CD4-positive, alpha-beta T cell treated with Interleukin-4 for 1 hour (primary cell): ENCODE measurements at places on chromosomes 11 and 22.

DNA sequence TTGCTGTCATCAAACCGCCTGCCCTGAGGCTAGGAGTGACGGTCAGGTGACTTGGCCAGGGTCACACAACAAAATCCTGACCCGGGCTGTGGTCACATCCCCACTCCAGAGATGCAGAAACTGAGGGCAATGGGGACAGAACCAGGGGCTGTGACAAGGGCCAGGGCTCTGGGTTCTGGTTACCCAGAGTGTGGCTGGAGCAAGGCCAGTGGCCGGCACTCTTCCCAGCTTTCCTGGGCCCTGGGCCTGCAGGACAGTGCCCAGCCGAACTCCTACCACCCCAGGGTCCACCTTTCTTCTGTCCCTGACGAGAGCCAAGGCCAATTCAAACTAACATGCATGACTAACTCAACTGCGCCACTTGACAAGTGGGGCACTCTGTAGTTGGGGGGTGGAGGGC is 35.9 kb downstream of the ARVCF start:
- DNase-seq: no peak

- DNase-seq: no peak
These were observed 142.0 kb downstream of the SLC17A6 start for GRCh38 chr11:22479971-22480720.

DNA sequence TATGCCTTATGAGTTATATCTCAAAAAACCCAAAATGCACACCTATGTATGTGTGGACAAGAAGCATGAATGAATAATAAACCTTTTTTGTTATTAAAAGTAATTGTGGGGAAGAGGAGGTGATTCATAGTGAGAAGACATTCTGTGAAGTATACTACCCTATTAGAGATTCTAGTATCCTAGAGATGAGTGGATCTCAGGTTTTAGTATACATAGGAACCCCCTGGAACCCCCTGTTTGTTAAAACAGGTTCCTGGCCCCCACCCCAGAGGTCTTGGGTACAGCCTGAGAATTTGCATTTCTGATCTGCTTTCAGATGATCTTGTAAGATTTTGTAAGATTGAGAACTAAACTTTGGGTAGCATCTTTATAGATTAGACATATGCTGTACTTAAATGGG is 17.5 kb downstream of the NUCB2 start:
- no peak for DNase-seq

- DNase-seq: no peak
These were observed 184.3 kb downstream of the OPCML start for GRCh38 chr11:133347988-133348387.

GRCh38 chr11:70397336-70397982 is 870 bp upstream of the CTTN start:
- DNase-seq: no peak

- peak; percentile 77 for DNase-seq
These were observed 1.8 kb downstream of the SIK3 start for GRCh38 chr11:117096201-117096991.

DNA sequence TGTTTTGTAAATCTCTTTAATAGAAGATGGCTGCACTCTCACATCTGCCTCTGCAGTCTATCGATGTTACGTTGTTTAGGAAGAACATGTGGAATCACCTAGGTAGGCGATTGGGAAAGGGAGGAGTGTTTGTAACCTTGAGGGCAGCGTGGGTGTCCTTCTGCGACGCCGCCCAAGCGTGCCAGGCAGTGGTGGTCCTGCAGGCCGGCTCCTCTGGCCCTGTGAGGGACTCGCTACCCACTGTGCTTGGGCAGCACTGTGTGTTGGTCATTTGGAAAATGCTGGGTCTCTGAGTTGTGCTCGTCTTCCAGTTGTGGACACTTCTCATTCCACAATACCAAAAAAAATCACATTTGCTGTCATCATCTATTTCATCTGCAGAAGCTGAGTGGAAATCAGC is 29.1 kb downstream of the CTTN start:
- DNase-seq: no peak

DNA sequence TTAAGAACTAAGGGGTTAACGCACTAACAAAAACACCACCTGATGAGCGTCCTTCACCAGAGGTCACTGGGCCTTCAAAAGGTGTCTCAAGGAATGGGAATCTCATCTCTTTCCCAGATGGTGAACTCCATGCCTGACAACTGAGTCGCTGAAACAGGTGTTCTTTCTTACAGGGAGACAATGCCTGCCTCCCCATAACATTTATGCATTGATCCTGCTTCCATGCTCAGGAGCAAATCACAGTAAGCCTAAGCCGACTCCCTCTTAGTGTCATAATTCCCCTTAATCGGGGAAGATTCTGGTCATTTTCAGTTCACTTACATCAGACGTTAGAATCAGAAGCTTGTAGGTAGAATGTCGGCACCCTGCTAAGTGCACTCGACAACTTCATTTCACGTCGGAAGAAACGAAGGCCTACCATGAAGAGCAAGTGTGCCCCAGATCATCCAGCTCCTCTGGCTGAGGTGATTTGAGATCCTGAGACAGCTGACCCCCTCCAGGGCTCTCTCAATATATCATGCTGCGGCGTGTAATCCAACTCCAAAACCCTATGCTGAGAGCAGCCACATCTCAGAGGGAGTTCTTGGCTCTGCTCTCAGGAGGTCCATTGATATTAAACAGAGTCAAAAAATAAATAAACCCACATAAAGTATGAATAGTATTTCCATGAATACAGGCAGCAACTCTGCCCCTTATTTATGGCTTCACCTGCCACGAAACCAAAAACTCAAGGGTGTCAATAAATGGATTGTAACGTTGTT is 163.1 kb downstream of the LARGE1 start:
- no peak for DNase-seq

GRCh38 chr11:103807806-103808205 is 228.6 kb upstream of the DDI1 start:
- DNase-seq: no peak

- no peak for DNase-seq
These were observed 1.0 kb upstream of the HTATIP2 start for GRCh38 chr11:20362481-20362880.

GRCh38 chr11:3158131-3158591 is 6.9 kb downstream of the OSBPL5 start:
- no peak for DNase-seq

- DNase-seq: no peak
These were observed 110.0 kb upstream of the KIRREL3 start for GRCh38 chr11:127110542-127110941.

DNA sequence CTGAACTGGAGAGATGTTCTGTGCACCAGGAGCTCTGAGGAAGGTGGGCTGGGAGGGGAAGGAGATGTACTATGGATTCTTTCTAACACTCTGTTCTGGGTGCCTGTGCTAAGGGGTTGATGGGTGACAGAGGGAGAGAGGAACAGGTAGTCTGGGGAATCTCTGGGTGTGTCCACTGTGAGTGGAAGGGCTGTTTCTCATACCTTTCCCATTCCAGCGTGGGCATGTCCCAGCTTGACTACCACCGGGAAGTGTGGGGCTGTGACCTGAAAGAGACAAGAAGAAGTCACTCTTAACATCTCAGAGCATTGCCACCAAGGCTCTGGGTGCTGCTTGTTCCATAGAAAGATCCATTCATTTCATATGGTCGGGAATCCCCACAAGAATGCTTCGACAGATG is 121.9 kb downstream of the FBXO7 start:
- no peak for DNase-seq

DNA sequence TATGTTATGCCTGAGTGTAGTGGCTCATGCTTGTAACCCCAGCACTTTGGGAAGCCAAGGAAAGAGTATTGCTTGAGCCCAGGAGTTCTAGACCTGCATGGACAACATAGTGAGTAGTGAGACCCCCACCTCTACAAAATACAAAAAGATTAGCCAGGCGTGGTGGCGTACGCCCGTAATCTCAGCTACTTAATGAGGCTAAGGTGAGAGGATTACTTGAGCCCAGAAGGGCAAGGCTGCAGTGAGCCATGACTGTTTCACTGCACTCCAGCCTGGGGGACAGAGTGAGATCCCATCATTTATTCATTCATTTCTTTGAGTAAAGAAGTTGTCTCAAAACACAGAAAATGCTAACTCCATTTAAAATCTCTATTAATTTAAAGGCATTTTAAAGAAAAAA is 1061.6 kb downstream of the JRKL start:
- no peak for DNase-seq

- no peak for DNase-seq
These were observed 294.6 kb downstream of the BUD13 start for GRCh38 chr11:116478205-116478604.

GRCh38 chr11:76825726-76826396 is 34.9 kb upstream of the ACER3 start:
- no peak for DNase-seq

DNA sequence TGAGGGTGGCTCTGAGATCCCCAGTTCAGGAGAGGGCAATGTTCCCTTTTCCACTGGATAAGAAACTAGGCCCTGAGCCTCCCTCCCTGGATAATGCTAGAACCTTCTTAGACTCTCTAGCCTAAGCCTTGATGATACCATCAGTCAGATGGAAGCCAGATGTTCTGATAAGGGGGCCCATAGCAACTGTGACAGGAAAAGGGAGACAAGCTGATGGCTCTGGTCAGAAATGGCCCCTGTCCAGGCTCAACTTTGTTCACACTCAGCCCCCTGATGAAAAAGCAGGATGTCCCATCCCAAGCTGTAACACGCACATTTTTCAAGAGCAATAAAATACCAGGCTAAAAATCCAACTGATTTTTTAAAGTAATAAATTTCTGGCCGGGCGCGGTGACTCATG is 7.2 kb upstream of the OAF start:
- DNase-seq: no peak

DNA sequence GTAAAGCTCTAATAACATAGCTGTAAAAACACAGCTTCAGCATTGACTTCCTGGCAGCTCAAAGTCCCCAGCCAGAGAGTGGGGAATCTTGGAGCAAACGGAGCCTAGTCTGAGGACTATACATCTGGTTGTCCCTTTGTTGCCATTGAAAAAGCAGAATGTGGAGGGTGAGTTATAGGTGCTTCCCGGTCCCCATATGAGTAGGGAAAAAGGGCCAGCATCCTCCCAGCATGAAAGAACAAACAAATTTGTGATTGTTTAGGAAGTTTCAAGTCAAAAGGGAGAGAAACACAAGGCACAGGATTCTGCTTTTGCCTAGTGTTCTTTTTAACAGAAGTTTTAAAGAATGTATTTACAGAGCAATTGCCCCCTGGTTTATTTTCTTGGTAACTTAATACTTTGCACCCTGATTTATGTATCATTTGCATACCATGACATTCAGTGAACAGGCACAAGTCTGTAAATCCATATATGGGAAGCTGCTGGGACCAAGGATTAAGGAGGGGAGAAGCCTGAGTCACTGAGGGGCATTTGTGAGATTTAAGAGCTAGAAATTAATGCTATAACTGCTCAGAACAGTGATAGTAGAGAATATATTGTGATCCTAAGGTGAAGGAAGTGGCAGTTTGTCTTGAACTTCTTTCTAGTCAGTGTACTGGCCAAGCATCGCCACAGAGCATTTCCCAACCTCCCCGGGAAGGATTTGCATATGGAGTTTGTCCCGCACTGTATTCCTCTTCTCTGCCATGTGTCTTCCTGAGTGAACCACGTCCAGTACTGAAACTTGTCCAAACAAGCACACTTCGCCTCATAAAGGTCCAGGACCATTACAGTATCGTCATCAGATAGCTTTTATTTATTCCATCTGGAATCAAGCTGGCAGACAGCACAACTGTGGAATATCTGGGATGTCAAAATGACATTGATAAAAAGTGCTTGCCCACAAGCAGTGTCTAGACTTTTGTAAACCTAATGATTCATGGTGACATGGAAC is 103.0 kb downstream of the DBX1 start:
- no peak for DNase-seq

- DNase-seq: no peak
These were observed 140.9 kb upstream of the MTNR1B start for GRCh38 chr11:92828556-92828955.

GRCh38 chr11:10823152-10823579 is 14.4 kb upstream of the EIF4G2 start:
- no peak for DNase-seq

- DNase-seq: no peak
These were observed 74.6 kb downstream of the RAB30 start for GRCh38 chr11:82996966-82997606.

GRCh38 chr11:35042224-35042623 is 96.7 kb upstream of the CD44 start:
- no peak for DNase-seq

GRCh38 chr22:45787759-45788158 is 116.1 kb downstream of the ATXN10 start:
- DNase-seq: no peak

DNA sequence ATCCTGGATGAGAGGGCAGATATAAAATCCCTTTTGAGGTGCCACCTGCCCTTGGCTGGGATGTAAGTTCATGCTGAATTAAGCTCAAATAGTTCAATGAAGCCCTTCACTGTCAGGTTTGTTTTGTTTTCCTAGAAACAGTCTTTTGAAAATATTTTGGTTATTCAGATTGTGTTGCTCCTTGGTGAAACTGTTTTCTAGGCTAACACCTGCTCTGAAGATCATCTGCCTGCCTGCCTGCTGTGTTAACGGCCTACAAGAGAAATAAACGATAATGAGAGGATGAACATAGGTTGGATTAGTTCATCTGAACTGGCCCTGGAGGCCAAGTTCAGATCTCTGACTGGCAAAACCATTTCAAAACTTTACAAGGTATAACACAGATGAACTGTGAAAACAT is 67.4 kb downstream of the ZBTB44 start:
- DNase-seq: no peak
